ENCODE measurements at places on chromosomes 4 and X.

DNA sequence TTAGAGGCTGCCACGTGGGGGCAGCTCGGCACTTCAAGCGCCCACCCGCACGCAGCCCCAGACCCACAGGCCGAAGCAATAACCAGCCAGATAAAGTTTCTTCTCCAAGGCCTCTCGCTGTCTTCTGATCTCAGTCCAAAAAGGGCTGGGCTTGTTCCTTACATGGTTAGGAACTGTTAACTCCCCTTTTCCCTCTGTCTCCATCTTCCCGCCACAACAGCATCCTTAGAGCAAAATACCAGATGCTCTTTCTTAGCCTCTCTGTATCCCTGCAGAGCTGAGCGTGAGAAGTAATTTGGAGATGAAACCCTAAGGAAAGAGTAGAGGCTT lies 23.4 kb upstream of the KIAA1210 start:
- DNase-seq, result no peak

- DNase-seq, result no peak
Measured at GRCh38 chr4:125985856-125986255, 671.1 kb downstream of the FAT4 start.

- DNase-seq, result no peak
Measured at GRCh38 chr4:74640111-74640903, 154.0 kb downstream of the BTC start.

DNA sequence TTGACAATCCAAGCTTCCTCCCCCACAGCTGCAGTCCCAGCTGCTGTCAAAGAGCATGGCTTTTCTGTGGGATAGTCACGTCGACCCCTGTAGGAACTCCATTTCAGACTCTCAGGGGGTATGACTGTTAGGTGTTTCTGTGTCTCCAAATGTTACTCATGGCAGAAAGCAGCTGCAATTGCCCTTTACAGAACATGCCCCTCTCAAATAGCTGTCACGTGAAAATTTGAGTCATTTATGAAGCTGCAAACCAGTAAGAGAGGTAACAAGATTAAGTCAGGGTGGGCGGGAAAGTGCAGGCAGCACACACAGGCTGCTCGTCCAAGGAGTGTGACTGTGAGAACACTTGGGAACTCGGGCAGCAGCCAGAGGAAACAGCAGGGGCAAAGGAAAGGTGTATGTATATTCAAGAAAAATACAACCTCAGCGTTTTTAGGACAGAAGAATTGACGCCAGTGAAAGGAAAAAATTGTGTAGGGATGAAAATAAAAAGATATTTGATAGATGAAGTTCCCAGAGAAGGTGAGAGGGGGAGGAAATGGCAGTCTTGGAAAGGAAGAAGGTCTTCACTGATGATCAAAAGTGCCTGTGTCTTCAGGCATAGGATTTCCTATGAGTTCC lies 66.5 kb upstream of the TMEM184C start:
- DNase-seq, result peak; percentile 2

DNA sequence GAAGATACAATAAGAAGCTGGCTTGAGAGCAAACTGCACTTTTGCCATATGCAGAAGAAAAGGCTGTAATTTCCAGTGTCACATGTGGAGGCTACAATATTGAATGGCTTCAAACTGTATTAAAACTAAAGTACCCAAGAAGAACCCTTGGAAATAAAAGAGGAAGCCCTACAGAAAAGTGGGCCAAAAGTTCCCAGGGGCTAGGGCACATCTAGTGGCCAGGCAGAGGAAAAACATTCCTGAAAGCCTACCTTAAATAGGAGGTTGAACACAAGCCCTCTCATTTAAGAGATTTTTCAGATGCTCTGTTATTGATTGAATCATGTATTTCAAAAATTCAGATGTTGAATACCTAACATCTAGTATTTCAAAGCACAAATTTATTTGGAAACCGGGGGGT lies 40.6 kb upstream of the PRDX4 start:
- DNase-seq, result no peak

- no peak for DNase-seq
Measured at GRCh38 chr4:143232277-143232676, 47.6 kb downstream of the USP38 start.

DNA sequence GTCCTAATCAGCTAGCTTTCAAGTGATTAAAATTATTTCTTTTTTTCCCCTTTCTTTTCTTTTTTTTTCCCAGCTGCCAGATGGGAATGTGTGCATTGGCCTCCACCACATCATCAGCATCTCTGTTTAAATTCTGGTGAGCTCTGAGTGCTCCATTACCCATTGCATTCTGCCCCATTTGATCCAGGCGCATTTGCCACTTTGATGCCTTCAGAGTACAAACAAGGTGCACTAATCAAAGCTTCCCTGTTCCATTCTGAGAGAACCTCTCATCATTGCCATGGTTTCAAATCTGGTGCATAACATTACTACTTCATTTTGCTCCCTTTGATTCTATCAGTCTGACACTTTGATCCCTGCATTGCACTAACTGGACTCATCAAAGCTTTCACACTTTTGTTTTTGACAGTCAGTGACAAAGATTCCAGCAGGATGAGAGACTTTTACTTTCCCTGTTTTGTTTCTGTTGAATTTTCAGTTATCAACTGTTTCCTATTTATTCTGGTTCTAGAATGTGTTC lies 238.8 kb upstream of the PCDH10 start:
- DNase-seq, result no peak

Measured in activated CD4-positive, alpha-beta T cell treated with anti-CD3 and anti-CD28 coated beads, Interleukin-2, amount 50 U/mL, for 48 hours (primary cell).